ENCODE measurements at places on chromosomes 7 and 10. TPM values are rescaled to one million over a fixed set of nuclear protein-coding genes. Genes with fewer than 3 reads are reported as not detected.

Gene MRLN
- polyA plus RNA-seq, result not detected

Gene GNAT3
- not detected for polyA plus RNA-seq

Gene HOXA13
- not detected for polyA plus RNA-seq

Gene GNGT1
- not detected for polyA plus RNA-seq

Gene SLC18A2
- polyA plus RNA-seq, result 0.08 TPM

Gene PDE1C
- polyA plus RNA-seq, result not detected

Measured in CD8-positive, alpha-beta memory T cell (primary cell).